HEK293T (cell line): ENCODE measurements at places on chromosomes 6 and 20.

DNA sequence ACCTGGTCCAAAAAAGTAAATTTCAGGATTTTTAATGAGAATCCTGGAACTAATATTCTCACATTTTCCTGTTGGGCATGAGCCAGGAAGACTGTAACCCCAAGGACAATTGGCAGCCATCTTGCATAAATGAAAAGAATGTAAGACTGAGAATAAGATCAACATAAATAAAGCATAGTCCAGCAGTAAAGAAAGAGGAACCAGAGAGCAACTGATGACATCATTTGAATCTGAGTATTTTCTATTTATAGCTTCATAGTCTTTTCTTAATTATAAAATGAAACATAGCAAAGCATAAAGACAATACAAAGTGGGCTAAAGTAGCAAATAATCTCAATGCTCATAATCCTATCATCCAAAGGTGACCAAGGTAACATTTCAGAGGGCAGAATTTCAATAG, 26.6 kb upstream of the FBXL4 start:
- no peak for DNase-seq

DNA sequence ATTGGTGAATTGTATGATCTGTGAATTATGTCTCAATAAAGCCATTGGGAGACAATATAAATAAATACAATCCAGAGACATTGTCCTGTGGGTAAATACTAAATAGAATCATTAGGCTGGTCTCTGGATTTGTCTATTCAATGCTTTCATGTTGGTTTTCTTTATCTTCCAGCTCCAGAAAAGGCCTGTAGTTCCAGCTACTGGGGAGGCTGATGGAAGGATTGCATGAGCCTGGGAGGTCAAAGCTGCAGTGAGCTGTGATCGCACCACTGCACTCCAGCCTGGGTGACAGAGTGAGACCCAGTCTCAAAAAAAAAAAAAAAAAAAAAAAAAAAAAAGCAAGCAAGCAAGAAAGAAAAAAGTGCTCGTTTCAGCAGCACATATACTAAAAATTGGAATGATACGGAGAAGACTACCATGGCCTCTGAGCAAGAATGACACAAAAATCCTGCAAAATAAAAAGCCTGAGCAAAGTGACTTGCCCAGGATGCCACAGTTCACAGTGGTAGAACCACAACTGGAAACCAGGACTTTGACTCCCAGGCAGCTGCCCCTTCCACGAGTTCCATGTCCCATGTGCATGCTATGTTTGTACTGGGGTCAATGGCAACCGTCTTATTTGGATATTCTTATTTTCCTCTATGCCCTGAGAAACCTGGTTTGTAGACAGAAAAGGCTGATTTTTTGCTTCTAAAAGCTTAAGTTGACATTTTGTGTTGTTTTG, 33.6 kb upstream of the GMPR start:
- no peak for DNase-seq

DNA sequence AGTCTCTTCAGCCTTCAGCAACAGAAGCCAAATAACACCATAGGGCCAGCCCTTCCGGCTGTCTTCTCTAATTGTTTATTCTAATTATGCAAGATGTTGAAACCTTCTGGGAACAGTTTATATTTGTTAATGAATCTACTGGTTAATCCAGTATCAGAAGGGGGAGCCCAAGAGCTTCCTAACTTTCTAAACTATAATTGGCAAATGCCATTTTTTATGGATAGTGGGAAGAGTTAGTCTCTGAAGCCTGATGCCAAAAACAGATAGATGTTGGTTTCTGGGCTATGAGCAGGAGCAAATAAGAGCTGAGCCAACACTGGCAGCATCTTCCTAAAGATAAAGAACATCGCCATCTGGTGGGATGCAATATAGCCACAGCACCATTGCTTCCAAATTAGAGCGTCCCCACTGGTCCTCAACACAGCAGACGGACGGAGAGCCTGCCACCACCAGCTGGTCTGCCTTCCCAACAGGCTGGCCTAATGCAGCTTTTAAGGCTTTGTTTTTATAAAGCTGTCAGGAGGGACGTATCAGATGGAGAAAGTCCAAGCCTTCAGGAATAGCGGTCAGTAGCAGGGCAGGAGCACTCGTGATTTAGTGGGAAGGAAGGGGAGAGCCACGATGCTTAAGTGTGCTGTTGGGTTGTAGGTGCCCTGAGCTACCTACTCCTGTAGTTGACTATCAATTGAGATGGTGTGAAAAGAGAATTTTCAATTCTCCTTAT, 118.8 kb downstream of the RALGAPA2 start:
- DNase-seq: peak; percentile 62

GRCh38 chr6:117545161-117545595, 57.1 kb downstream of the GOPC start:
- DNase-seq: no peak

- DNase-seq: no peak
Measured at GRCh38 chr20:32510601-32511357, 74.4 kb downstream of the NOL4L start.

DNA sequence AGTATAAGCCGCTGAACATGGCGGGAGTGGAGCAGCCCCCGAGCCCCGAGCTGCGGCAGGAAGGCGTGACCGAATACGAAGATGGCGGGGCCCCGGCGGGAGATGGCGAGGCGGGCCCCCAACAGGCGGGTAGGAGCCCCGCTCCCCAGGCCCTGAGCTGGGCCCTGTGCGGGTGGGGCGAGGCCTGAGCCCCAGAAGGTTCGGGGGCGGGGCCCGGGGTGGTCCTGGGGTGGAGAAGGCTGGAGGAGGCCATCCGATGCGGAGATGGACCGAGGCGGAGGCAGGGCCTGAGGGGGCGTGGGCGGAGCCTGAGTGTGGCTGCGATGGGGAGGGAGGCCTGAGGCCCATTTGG, 7.1 kb downstream of the L3MBTL1 start:
- peak; percentile 24 for DNase-seq

GRCh38 chr20:48850257-48850976, 22.6 kb upstream of the PREX1 start:
- DNase-seq: no peak
